ENCODE measurements at places on chromosomes 5 and 9.

GRCh38 chr9:76646249-76646648, 118.0 kb upstream of the PCA3 start:
- H3K36me3 ChIP-seq: no peaks in the 10 kb centered on the region
- DNase-seq: no peak
- H3K4me3 ChIP-seq: no peak overlapping the region
- H3K27me3 ChIP-seq: no peaks in the 10 kb centered on the region
- no peak overlapping the region for H3K27ac ChIP-seq

DNA sequence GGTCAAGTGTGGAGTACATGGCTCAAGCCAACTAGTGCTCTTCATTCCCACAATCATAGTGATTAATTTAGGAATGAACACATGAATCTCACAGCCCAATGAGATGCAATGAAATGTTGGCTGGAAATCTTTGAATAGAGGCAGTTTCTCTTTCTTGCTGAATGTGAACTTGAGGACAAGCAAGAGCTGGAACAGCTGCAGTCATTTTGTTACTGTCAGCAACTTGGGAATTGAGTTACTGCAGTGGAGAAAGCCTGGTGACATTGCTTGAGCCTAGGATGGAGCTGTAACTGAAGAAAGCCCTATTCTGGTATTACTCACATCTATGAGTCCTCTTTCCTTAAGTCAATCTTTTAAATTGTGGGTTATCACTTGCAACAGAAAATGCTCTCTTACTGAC, 62.3 kb downstream of the YIPF5 start:
- H3K4me1 ChIP-seq: no peaks in the 10 kb centered on the region
- no peak overlapping the region for H3K27ac ChIP-seq
- peaks cover 35% of the 10 kb centered on the region for H3K27me3 ChIP-seq
- H3K36me3 ChIP-seq: no peaks in the 10 kb centered on the region

GRCh38 chr5:14458414-14458813, 123.2 kb upstream of the OTULINL start:
- H3K4me3 ChIP-seq: no peak overlapping the region
- H3K27ac ChIP-seq: no peak overlapping the region
- peaks cover 13% of the 10 kb centered on the region for H3K36me3 ChIP-seq
- no peaks in the 10 kb centered on the region for H3K4me1 ChIP-seq

DNA sequence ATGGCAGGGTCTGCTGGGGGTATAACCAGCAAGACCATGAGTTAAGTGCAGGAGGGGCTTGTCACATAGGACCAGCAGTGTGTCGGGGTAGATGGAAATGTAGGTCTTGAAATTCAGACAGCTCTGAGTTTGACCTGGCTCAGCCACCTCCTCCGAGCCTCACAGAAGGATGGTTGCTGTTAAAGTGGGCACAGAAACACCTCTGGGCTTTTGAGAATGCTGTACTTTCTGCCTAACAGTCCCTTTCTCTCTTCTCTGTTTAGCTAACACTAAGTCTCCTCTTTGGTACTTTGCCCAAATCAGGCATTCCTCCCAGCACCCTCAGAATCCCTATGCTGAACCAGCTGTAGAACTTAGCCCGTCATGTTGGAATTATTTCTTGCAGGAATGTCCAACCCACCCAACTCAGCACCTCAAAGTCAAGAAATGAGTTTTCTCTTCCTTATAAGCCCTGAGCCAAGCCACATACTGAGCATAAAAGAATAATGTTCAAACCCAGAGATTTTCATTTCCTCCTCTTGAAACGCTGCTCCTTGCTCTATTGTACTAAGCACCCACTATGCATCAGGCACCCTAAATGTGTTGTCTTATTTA, 41.7 kb upstream of the MATR3 start:
- no peak overlapping the region for H3K27ac ChIP-seq
- no peaks in the 10 kb centered on the region for H3K27me3 ChIP-seq
- DNase-seq: no peak
- no peak overlapping the region for H3K4me3 ChIP-seq

- no peak overlapping the region for H3K4me3 ChIP-seq
- H3K4me1 ChIP-seq: no peaks in the 10 kb centered on the region
- no peak overlapping the region for H3K27ac ChIP-seq
- H3K27me3 ChIP-seq: peaks cover 24% of the 10 kb centered on the region
- H3K36me3 ChIP-seq: no peaks in the 10 kb centered on the region
- DNase-seq: no peak
These were observed 122.3 kb downstream of the CMYA5 start for GRCh38 chr5:79811904-79812303.

- no peak for DNase-seq
- H3K4me1 ChIP-seq: no peaks in the 10 kb centered on the region
- no peak overlapping the region for H3K27ac ChIP-seq
- H3K4me3 ChIP-seq: no peak overlapping the region
These were observed 655.2 kb upstream of the RIOK2 start for GRCh38 chr5:97838214-97838613.

GRCh38 chr5:171599957-171600612, 180.6 kb downstream of the FGF18 start:
- no peak overlapping the region for H3K4me3 ChIP-seq
- peaks cover 25% of the 10 kb centered on the region for H3K27me3 ChIP-seq
- H3K4me1 ChIP-seq: peaks cover 5% of the 10 kb centered on the region
- peaks cover 3% of the 10 kb centered on the region for H3K36me3 ChIP-seq

- no peaks in the 10 kb centered on the region for H3K27me3 ChIP-seq
- H3K36me3 ChIP-seq: no peaks in the 10 kb centered on the region
- no peak for DNase-seq
- no peak overlapping the region for H3K4me3 ChIP-seq
- no peaks in the 10 kb centered on the region for H3K4me1 ChIP-seq
- H3K27ac ChIP-seq: no peak overlapping the region
These were observed 101.5 kb downstream of the ARHGEF28 start for GRCh38 chr5:73727470-73727869.

- peaks cover 7% of the 10 kb centered on the region for H3K27me3 ChIP-seq
- H3K36me3 ChIP-seq: no peaks in the 10 kb centered on the region
These were observed 207.0 kb upstream of the MAP3K1 start for GRCh38 chr5:56608217-56608925.

DNA sequence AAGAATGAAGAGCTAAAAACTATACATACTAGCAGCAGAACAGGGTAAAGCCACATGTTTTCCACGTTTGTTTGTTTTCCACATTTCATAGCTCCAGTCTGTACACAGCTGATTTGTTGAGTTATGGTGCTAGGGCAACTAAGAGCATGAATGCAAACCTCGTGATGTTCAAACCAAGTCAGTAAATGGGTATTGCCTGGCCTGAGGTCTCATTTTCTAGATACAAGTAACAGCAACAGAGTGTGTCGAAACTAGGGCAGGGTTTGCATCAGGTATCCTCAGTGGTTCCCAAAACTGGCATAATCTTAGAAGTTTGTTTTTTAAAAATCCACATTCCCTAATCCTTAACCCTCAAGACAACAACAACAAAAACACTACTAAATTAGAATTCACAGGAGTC, 89.3 kb downstream of the CEMIP2 start:
- no peak overlapping the region for H3K4me3 ChIP-seq
- no peak overlapping the region for H3K27ac ChIP-seq
- no peak for DNase-seq
- peaks cover 3% of the 10 kb centered on the region for H3K36me3 ChIP-seq

DNA sequence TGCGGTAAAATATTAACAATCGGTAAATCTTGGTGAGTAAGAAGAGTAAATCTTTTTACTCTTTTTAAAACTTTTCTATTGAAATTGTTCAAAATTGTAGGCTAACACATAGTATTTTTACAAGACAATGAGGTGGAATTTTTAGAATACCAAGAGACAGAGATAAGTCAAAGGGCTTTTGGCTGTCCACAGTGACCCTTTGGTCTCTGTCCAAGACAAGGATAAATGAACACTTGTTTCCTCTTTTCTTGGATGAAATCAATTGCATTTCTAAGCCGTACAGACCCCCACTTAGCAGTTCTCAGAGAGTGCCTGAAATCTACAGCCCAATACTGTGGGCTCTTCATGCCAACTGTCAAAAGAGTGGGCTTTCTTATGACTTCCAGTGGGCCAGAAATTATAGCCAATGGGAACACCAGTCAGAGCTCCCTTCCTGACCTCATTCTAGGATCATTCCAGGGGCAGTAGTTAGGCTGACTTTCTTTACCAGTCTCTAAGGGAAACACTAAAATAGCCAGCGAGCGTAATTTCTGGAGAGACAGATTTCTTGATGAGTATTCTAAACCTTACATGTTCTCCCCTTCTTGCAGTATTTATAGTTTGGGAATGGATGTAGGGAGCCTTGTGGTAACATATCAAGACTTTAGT, 74.1 kb downstream of the GALNT10 start:
- no peak for DNase-seq
- H3K4me1 ChIP-seq: peaks cover 16% of the 10 kb centered on the region
- H3K4me3 ChIP-seq: no peak overlapping the region
- H3K36me3 ChIP-seq: peaks cover 13% of the 10 kb centered on the region
- H3K27ac ChIP-seq: no peak overlapping the region

DNA sequence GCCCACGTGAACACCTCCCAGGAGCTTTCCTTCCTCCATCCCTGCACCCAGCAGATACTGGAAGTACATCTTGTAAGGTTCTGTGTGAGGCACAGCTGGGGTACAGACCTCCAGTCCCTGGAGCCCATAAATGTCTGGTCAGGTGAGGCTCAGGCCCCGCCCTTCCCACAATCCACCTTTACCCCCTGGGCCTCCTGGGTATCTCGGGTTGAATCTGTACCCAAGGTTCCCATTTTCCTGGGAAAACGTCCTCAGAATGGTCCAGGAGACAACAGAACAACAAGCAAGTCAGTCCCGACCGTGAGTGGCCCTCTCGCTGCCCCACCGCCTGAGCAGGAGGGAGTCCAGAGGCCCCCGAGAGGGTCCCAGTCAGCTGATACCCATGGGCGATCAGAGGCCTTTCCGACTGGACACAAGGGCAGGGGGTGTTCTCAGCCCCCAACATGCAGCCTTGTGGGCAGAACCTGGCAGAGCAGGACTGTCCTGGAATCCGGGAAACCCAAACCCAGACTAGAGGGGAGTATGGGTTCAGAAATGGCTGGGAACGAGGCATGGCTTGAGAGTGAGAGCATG, 4.3 kb downstream of the SPATA31E1 start:
- no peak for DNase-seq
- no peak overlapping the region for H3K4me3 ChIP-seq
- H3K36me3 ChIP-seq: no peaks in the 10 kb centered on the region
- peaks cover 14% of the 10 kb centered on the region for H3K27me3 ChIP-seq
- no peaks in the 10 kb centered on the region for H3K4me1 ChIP-seq

DNA sequence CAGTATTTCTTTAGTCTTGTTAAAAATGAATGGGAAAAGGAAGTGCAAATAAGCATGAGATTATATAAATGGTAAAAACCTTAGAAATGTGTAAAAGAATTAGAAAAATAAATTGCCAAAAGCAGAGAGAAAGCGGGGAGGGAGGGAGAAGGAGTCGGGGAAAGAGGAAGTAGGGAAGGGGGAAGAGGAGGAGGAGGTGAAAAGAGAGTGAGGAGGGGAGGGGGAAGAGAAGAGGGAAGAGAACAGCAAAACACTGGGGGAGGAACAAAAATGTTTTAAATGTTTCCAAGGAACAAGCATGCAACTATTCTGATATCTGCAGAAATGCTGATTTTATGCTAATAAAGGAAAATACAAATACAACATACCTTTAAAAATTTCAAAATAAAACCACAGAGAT, 317.5 kb downstream of the PIK3R1 start:
- H3K4me1 ChIP-seq: no peaks in the 10 kb centered on the region
- H3K27ac ChIP-seq: no peak overlapping the region
- DNase-seq: no peak
- H3K36me3 ChIP-seq: no peaks in the 10 kb centered on the region

- H3K4me3 ChIP-seq: no peak overlapping the region
- no peak overlapping the region for H3K27ac ChIP-seq
- peaks cover 4% of the 10 kb centered on the region for H3K4me1 ChIP-seq
- DNase-seq: no peak
These were observed 63.2 kb downstream of the SYK start for GRCh38 chr9:90864779-90865178.

DNA sequence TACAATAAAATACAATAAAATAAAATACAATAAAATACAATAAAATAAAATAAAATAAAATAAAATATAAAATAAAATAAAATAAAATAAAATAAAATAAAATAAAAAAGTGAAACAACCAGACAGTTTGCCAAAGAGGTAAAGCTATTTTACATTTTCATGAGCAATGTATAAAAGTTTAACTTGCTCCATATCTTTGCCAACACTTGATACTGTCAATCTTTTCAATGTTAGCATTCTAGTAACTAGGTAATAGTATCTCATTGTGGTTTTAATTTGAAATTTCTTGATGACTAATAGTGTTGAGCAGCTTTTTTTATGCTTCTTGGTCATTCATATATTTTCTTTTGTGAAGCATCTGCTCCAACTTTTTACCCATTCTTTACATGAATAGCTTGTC, 17.3 kb downstream of the TTC33 start:
- H3K36me3 ChIP-seq: peaks cover 13% of the 10 kb centered on the region
- peaks cover 24% of the 10 kb centered on the region for H3K4me1 ChIP-seq
- H3K27ac ChIP-seq: no peak overlapping the region
- no peak for DNase-seq
- H3K27me3 ChIP-seq: no peaks in the 10 kb centered on the region

GRCh38 chr5:180491496-180491895, 2.7 kb upstream of the CNOT6 start:
- H3K4me3 ChIP-seq: no peak overlapping the region
- no peak for DNase-seq
- no peaks in the 10 kb centered on the region for H3K27me3 ChIP-seq

- H3K27ac ChIP-seq: no peak overlapping the region
- no peaks in the 10 kb centered on the region for H3K27me3 ChIP-seq
- H3K4me1 ChIP-seq: no peaks in the 10 kb centered on the region
- no peaks in the 10 kb centered on the region for H3K36me3 ChIP-seq
- no peak overlapping the region for H3K4me3 ChIP-seq
These were observed 1649.8 kb downstream of the EFNA5 start for GRCh38 chr5:106020894-106021293.

DNA sequence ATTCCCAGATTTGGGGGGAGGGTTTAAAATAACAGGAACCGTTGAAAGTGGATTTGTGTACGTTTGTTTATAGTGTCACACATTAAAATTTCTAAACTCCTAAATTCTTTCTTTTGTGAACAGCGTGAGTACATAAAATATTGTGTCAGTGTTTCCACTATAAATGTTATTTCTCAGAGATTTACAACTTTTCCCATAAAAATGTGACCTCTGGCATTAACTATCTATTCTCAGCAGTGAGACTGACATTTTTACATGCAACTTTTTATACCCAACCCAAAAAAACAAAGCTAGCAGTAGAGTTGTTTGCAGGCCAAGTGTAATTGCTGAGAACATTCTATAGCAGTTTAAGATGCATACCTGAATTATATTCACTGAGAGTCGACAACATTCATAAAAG, 757.0 kb upstream of the ADAMTS16 start:
- H3K4me1 ChIP-seq: no peaks in the 10 kb centered on the region
- no peak overlapping the region for H3K27ac ChIP-seq
- DNase-seq: no peak
- H3K36me3 ChIP-seq: no peaks in the 10 kb centered on the region
- no peak overlapping the region for H3K4me3 ChIP-seq

DNA sequence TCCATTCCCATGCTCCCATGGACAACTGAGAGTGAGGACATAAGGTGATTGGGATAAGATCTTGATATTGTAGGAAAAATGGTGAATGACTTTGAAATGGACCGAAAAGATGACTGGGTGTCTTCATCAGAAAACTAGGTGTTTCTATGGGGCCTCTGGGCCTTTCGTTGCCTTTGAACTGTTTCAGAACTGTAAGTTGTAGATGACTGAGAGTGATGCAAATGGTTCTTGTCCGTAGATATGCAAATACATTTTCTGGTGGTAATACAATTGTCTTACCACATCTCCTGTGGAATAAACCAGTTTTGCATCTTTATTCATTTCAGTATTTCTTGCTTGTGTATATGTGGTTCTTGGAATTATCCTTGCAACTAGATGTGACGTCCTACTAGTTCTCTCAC, 16.0 kb upstream of the TEX48 start:
- no peak overlapping the region for H3K27ac ChIP-seq
- H3K4me3 ChIP-seq: no peak overlapping the region
- no peak for DNase-seq
- no peaks in the 10 kb centered on the region for H3K27me3 ChIP-seq
- H3K36me3 ChIP-seq: no peaks in the 10 kb centered on the region
- peaks cover 15% of the 10 kb centered on the region for H3K4me1 ChIP-seq
